ENCODE measurements at places on chromosomes 13 and 19.

GRCh38 chr13:37375071-37375470 is 223.5 kb downstream of the POSTN start:
- DNase-seq = no peak

GRCh38 chr13:32164622-32165268 is 133.2 kb downstream of the FRY start:
- no peak for DNase-seq

DNA sequence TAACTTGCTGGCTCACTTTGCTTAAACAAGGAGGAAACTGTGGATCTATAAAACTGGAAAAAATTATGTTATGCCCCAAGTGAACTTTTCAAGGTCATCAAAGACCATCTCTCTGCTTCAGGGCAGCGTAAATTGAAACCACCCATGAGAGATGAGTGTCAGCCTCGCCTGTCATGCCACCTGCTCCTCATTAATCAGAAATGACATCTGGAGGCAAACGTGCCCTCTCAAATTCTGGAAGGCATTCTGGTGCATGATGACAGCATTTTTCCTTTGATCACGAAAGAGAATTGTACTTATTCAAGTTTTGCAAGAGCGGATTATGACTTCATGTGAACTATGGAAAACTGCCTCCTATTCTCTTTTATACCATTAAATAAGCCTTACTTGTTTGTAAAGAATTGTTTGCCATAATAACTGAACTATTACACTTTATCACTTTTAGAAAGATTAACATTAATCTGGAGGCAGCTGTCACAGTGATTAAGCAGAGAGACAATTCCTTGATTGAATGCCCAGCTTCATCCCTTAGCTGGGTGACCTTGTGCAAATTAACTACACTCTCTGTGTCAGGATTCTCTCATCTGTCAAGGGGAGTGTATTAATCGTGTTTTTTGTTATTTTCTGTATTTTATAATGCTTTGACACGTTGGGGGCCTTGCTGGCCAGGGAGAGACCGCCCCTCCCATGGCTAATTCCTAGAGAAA is 17.0 kb upstream of the SACS start:
- DNase-seq = no peak

DNA sequence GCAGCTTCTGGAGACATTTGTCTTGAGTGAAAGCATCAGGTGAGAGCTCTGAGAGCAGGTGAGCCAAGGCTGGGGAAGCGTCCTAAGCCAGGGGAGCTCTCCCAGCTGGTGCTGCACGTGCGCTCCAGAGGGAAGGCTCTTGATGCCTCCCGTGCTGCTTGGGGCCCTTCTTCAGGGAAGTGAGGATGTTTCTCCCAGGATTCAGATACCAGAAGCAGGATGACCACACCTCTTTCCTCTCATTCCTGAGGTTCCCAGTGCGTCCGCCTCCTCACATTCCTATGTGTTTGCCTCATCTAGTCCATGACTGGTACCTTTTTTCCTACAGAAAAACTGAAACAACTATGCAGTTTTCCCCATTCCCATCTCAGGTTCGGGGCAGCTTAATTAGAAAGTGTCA is 231.0 kb upstream of the IRS2 start:
- DNase-seq = no peak

- DNase-seq = no peak
Measured at GRCh38 chr13:95793781-95794180, 116.8 kb downstream of the DNAJC3 start.
